ENCODE measurements at places on chromosomes 4 and X. TPM values are rescaled to one million over a fixed set of nuclear protein-coding genes. Genes with fewer than 3 reads are reported as not detected.

Gene CT45A2
- not detected for total RNA-seq

DNA sequence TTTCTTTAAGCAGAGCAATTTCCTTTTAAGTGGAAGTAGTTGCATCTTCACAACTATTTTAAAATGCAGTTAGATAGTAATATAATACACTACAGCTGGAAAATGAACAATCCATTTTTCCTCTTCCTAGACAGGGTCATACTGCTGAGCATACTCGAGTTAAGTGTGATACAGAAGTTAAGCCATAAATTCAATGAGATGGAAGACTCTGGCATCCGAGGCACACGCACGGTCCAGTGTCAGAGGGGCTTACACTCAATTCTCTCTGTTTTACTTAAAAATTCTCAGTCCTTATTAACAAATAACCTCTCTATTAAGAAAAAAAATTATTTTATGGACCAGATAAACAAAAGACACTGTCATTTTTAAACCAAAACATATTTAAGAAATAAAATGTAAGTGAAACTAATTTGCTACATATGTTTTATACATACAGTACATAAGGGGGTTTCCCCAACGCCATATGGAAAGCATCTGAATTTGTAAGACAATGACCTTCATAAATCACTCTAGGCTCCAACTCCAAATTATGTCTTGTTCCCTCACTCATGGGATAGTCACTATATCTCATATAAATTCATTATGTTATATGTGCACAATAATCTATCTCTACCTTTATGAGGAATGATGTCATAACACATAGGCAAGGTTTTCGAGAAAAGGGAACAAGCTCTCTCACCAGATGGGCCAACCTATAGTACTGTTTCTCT, 315.3 kb downstream of the PAPSS1 start:
- no peak for DNase-seq

- no peak for DNase-seq
Measured at GRCh38 chr4:6607368-6608055, 32.5 kb downstream of the MAN2B2 start.

DNA sequence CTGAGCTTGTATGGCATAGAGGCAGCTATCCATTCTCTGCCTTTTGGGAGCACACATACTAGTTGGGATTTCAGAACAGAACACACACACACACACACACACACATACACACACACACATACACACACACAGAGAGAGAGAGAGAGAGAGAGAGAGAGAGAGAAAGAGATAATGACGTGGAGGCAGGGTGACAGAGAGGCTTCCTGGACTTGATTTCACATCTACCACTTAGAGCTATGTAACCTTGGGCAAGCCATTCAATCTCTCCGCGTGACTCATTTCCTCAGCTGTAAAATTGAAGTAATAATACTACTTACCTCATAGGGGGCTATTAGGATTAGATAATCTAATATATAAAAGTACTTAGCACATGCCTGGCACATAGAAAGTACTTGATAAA, 12.3 kb upstream of the GRIA3 start:
- no peak for DNase-seq

GRCh38 chrX:108347800-108348199, 90.4 kb downstream of the COL4A6 start:
- DNase-seq = no peak

DNA sequence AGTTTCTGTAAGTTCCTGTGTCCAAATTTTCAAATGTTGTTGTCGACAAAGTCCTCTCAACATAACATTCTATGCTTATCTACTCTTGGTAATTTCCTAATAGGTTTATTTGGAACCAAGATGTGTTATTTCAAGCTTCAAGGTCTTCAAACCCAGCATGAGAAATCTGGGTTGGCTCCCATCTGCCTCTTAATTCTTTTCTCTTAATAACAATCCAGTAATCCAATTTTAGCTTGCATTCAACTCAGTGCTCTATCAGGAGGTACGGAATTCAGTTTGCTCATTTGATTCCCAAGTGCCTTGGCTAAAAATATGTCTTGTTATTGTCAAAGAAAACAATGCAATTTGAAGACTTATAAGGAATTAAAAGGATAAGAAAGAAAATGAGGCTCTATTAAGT, 235.5 kb upstream of the MID1 start:
- no peak for DNase-seq
